AG10803 (cell line): ENCODE measurements at places on chromosomes 3 and 15.

GRCh38 chr3:159380891-159381290, 579.0 kb downstream of the MFSD1 start:
- no peak for DNase-seq

DNA sequence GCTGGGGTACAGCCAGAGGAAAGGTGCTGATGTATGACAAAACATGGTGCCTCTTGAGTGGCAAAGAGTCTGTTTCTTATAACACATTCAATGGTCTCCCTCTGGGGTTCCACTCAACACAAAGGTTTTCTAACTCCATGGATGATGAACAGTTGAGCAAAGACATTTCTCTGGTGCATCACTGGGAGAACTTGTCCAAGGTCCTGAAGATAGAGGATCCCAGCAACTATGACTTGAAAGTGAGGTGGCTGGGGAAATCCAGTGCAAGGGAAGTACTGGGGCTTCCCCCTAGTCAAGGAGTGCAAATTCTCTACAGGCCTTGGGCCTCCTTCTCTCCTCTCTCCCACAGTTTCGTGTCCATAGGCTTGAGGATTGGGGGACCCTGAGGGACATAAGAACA, 431.1 kb downstream of the WDR72 start:
- DNase-seq = no peak

DNA sequence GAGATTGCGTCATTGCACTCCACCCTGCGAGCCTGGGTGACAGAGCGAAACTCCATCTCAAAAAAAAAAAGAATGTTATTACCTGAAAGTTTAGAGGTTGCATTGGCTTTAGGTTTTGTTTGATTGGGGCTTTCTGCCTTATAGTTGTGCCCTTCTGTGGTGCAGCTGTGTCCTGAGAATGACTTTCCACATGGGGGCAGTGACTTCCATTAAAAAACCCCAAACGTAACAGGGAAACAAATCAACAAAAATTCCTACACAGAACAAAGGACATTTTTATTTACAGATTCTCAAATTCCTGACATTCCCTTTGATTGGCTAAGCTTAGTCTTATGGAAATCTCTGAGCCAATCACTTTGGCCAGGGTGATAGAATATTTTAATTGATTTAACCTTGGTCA, 154.1 kb upstream of the GPR149 start:
- DNase-seq = peak; percentile 1

DNA sequence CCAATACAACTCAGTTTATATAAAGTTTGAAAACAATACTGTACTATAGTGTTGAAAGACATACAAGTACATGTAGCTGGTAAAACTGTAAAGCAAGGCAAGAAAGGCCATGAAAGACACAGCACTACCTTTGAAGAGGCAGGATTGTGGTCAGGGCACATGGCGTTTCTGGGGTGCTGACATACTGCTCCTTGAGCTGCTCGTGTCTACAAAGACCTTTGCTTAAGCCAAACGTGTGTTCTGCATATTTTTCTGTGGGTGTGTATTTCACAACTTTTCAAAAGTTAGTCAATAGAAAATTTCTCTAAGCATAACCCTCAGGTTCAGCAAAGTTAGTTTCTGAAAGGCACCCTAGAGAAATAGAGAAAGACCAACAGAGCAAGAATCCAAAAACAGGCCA, 14.1 kb upstream of the TOPAZ1 start:
- DNase-seq = peak; percentile 30

DNA sequence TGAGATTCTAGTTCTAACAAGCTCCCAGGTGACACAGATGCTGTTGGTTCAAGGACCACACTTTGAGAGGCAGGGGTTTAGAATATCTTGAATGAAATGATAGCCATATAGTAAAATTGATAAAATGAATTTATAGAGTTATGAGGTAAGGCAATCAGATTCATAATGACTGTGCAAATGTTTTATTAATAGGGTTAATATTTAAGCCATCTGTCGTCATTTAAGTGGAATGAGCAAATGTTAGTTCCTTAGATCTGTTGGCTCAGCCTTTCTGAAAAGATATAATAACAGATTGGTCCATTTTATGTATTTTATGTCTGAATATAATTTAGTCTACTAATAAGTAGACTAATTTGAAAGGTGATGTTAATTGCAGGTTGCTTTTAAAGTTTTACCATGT, 12.9 kb downstream of the REC114 start:
- DNase-seq = no peak

- DNase-seq = peak; percentile 57
These were observed 735.0 kb downstream of the ROBO1 start for GRCh38 chr3:79032686-79033318.

DNA sequence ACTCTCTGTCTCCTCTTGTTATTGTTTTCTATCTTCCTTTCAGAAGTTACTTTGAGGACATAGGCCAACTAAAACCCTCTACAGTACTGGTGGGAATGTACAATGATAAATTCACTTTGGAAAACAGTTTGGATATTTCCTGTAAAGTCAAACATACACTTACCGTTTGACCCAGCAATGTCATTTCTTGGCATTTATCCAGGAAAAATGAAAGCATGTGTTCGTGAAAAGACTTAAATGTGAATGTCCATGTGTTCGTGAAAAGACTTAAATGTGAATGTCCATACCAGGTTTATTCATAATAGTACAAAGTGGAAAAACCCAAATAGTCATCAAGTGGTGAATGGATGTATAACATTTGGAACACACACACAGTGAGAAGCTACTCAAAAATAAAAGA, 361.5 kb upstream of the DPH6 start:
- no peak for DNase-seq

DNA sequence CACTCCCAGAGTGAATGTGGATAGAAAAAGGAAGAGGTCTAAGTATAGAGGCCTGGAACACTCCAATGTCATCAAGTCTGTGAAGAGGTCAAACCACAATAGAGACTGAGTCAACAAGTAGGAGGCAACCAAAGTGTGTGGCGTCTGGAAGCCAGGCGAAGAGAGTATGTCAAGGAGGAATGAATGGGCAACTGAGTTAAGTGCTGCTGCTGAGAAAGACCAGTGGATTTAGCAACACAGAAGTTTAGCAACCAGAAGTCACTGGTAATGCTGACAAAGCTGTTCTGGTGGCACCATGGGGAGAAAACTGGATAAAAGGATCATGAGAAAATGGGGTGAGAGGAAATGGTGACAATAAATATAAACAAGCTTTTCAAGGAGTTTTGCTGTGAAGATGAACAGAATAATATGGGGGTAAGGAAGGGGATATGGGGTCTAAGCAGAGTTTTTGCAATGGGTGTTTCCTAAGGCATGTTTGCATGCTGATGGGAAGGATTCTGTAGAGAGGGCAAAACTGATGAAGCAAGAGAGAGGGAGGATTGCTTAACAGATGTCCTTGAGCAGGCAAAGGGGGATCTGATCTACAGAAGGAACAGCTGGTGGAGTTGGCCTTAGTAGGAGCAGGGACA, 38.4 kb downstream of the PCOLCE2 start:
- peak; percentile 93 for DNase-seq

GRCh38 chr3:59240666-59241255, 190.9 kb upstream of the CFAP20DC start:
- DNase-seq = peak; percentile 26

DNA sequence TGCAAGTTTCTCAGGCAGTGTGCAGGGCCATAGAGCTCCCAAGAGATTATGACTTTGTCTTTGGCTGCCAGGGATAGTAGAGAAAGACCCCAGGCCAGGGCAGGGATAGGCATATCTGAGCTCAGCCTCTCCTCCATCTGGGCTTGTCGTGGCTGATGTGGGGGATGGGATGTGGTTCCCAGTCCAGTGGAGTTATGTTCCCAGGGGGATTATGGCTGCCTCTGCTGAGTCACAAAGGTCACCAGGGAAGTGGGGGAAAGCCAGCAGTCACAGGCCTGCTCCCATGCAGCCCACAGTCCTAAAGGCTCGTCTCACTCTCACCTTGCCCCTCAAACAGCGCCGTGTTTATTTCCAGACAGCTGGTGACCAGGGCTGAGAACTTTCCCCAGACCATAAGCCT, 354.9 kb downstream of the SI start:
- DNase-seq = no peak

DNA sequence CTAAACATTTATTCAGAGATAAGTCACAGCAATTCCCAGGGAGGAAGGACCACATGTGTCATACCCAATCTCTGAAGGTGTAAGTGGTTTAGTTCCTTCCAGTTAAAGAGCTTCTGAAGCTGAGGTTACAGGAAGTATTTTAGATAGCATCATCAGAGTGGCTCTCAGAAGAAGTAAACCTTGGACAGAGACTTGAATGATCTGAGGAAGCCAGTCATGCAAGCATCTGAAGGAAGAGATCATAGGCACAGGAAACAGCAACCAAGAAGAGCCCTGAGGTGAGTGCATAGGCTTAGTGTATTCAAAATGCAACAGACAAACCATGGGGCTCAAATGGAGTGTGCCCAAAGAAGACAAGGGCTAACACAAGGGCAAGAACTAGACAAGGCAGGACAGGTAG, 210.3 kb downstream of the ULK4 start:
- DNase-seq = no peak

- peak; percentile 53 for DNase-seq
These were observed 115.2 kb upstream of the PDZRN3 start for GRCh38 chr3:73739791-73740453.

GRCh38 chr15:67770358-67770628, 55.0 kb upstream of the SKOR1 start:
- DNase-seq = no peak

GRCh38 chr3:154188846-154189245, 67.7 kb downstream of the ARHGEF26 start:
- no peak for DNase-seq

GRCh38 chr3:67580430-67581000, 73.9 kb downstream of the SUCLG2 start:
- DNase-seq = no peak

DNA sequence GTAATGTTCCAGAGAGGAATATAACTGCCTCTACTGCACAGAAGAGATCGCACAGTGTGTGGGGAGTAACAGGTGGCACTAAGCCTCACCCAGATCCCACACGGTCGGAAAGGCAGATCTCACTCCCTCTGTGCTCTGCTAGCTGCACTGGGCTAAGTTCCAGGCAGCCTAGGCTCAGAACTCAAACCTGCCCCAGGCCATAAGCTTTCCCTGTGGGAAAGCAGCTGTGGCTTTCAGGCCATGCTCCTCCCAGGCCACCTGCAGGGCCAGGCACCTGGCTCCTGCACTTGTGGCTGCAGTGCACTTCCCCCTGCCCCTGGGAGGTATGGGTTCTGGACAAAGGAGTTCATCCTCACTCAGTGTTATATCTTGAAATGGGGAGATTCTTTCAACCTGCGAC, 27.5 kb downstream of the PCCB start:
- DNase-seq = no peak

DNA sequence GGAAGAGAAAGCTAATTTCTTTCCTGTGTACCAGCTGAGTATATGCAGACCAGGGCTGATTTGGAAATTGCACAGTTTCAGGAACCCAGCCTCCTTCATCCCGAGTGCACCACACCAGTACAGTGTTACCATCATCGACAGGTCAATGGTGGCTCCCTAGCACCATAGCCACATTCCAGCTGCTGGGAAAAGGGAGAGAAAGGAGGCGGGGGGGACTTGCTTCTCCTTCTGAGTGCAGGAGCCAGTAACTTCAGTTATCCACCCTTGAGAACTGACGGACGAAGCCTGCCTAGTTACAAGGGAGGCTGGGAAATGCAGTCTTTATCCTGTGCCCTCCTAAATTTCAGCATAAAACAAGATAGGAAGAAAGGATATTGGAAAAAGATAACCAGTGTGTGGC, 129.7 kb upstream of the PRICKLE2 start:
- DNase-seq = no peak

- DNase-seq = no peak
These were observed 6.5 kb downstream of the GNB5 start for GRCh38 chr15:52184721-52185120.

DNA sequence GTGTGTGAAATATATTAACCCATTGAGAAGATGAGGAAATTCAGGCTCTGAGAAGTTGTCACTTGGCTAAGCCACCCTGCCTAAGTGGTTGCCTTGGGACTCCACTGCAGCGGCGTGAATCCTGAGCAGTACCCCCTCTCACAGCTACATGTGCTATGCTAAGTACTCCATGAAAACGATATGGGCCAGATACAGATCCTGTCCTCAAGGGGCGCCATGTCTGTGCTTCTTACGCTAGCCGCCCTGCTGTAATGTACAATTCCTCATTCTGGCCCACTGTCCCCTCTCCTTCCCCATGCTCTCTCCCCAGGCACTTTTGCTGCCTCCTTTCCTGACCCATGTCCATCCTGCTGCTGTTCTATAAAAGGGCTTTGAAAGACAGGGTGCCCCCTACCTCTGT, 140.3 kb downstream of the FEZF2 start:
- DNase-seq = no peak

- DNase-seq = peak; percentile 73
These were observed at the start of gene SLC9C1 for GRCh38 chr3:112293368-112294321. Gene SLC9C1, minus strand, starts transcription at chr3:112294216. Its CDS starts 7,425 bp downstream, at chr3:112286791.

- DNase-seq = no peak
These were observed 888.2 kb downstream of the CADM2 start for GRCh38 chr3:85846940-85847339.

GRCh38 chr3:27201492-27201891, 167.7 kb downstream of the NEK10 start:
- DNase-seq = no peak

- no peak for DNase-seq
These were observed 91.9 kb upstream of the VGLL4 start for GRCh38 chr3:11735638-11736037.

DNA sequence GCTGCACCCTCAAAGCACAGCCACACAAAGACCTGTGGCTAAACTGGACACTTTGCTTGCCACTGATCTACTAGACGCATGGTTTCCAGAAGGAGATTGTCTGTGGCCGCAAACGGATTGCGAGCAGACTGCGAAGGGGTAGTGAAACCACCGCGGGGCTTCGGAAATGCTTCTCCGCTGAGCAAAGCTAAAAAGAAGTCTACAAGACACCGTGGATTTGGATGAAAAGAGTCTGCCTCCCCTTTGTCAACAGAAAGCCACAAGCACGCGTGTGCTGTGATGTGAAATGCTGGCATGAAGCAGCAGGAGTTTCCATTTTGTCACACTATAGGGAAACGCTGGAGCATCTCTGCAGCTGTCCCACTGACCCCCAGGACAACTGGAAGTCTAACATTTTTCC, 63.0 kb downstream of the TMEM44 start:
- DNase-seq = peak; percentile 32

DNA sequence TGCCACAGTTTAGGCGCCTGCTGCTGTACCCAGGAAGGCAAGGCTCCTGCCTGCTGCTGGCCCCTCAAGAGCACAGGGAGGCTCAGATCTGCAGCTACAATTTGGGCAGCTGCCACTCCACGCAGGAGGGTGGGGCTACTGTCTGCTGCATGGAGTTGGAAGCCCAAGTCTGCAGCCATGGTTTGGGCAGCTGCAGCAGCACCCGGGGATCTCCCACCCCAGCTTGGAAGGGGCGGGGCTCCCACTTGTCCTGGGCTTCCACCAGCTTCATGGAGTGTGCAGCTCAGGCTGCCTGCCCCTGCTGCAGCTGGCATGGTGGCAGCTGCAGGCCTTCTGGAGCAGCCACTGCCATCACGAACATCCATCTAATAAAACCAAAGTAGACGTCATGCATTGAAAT, 512.9 kb downstream of the PYDC2 start:
- DNase-seq = no peak
